Tibial artery (tissue), 4 donors: ENCODE measurements at places on chromosomes 11 and 22.

GRCh38 chr11:116234989-116235568, 537.7 kb downstream of the BUD13 start:
- no peak for DNase-seq

DNA sequence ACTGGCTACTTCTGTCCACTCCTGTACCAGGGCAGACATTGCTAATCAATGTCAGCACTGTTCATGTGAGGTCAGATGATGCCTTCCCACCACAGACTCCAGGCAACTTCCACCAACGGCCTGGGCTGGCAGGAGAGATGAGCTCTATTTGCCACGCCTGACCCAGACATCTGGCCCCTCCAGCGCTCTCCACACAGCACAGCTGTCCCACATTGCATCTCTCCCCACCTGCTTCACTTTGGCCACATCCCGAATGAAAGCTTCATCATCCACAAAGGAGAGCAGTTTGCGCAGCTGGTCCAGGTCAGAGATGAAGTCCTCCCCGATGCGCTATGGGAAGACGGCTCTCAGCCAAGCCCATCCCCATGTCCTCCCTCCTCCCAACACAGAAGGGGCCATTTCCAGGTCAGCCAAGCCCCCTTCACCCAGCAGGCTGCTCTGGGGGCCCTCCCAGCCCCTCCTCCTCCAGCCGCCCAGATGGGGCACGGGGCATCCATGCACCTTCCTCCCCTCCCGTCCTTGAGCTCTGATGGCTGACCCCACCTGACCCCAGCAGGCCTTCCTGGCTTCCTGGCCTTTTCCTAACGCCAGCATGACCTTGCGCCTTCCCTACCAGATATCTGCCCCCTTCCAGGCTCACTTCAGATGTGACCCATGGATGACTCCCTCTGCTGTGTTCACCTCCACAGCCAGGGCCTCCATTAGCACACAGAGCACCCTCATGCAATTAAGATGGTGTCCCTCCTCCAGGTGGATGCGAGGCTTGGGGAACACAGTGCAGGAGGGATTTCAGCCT, 7.4 kb downstream of the PYGM start:
- no peak for DNase-seq

GRCh38 chr11:71065841-71066240, 186.5 kb downstream of the SHANK2 start:
- no peak for DNase-seq

DNA sequence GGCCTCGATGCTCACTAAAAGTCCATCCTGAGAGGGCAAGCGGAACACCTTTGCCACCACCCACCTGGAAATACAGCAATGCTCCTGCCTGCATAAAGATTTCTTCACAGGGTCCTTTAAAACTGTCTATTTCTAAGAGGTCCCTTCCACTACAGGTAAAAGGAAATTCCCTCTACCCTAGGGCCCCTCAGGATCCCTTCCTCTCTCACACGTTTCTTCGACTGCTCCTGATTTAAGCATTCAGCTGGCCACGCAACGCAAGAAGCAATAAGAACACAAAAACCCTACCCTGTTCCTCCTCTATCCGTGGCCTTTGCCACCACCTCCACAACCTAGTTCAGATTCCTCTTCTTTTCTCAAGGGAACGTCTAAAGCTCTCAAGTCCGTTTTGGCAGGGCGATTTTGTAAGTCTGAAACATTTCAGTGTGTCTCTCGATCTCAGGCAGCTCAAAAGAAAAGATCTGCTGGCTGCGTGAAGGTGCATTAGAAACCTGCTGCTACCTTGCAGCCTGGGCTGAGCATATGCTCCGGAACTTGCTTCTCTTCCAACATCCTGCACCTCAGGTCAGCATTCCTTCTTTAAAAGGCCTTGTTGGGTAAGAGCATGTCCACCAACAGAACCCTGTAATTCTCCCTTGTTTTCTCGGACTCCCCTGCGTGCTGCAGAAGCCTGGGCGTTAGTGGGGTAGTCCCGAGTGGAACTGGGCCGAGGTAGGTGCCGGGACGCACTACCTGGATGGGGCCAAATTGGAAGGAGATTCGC, 1.6 kb downstream of the LGR4 start:
- no peak for DNase-seq

- no peak for DNase-seq
These were observed 16.4 kb upstream of the OR5AL1 start for GRCh38 chr11:56396047-56396446.

DNA sequence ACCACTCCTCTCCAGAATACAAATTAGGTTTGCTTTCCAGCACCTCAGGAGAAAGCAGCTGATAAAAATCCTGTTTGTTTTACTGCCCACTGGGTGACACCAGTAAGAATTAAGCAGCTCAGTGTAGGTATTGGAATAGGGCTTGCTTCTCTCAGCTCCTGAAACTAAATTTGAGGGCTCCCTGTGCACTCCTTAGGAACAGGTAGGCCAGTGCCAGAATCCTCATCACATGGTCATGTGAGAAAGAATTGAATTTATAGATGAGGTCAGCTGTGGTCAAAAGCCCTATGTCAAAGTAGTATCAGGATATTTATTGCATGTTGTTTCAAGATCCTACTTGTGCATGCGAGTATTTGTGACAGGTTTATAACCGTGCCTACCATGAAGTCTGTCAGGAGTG, 1.0 kb downstream of the PRSS23 start:
- no peak for DNase-seq

DNA sequence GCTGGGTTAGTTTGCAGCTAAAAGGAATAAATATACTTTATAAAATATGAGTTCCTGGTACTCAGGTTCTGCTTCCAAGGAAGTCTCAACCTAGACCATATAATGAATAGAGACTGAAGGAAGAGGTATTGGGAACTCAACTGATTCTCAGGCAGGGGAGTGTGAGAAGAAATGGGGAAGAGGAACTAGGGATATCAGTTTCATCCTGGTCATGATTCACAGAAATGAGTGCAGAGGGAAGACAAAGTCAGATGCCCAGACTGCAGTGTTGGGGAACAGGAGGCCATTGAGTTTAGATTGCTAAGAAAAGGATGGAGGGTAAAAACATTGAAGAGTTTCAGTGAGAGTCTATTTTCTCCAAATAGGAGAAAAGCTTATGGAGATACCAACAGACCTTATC, 28.8 kb downstream of the PLAAT5 start:
- no peak for DNase-seq

- peak; percentile 72 for DNase-seq
These were observed 767 bp downstream of the SLC43A1 start for GRCh38 chr11:57514538-57515331.

GRCh38 chr22:37177221-37177620, 10.8 kb downstream of the C1QTNF6 start:
- DNase-seq = no peak

DNA sequence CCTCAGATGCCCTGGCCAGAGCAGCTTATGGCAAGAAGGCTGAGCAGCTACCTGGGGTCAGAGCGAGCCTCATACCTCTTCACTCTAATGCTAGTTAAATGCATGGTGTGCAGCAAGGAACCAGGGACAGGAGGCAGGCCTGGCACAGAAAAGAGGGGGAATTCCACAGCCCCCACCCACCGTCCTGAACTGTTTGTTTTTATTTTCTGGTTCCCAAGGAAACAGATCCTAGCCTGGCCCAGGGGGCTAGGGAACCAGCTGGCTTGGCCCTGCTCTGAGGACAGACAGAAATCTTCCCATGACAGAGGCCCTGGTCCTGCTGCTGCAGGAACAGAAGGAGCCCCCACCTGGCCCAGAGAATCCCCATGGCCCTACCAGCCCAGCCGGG, 40.4 kb downstream of the SLCO2B1 start:
- peak; percentile 56 for DNase-seq

DNA sequence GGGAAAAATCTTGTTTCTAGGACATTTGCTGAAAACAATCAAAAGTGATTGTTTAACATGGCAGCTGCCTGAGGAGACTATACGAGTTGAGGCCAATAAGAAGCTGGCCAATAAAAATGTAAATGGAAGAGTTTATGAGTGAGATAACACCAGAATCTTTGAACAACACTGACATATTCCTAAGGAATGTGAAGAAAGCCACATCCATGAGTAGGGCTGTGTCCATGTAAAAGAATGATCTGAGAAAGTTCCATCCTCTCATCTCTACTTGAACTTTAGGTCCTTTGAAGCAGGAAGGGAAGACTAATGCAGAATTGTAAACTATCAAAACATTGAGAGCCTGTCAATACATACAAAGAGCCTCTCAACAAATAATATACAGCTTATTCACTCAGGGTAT, 6.9 kb upstream of the CHORDC1 start:
- DNase-seq = no peak

DNA sequence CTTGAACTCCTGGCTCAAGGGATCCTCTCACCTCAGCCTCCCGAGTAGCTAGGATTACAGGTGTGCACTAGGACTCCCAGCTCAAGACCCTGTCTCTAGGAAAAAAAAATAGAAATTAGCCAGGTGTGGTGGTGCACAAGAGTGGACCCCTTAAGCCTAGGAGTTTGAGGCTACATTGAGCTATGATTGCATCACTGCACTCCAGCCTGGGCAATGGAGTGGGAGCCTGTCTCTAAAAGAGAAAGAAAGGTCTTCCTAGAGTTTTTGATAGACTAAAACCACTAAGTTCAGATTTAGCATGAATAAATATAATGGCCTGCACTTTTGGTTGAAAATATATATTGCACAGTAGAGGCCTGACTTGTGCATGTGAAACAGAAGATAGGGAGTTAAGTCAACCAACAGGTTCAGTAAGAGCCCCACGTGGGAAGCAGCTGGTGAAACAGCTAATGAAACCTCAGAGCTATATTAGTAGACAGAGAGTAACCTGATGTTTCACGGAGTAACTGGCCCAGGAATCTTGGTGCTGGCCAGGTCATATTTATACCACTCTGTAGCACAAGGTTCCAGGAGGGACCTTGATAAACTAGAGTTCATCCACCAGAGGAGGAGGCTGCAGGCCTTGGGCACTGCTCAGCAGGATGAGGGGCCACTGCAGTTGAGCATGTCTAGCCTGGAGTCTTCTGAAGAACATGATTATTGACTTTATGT, 4.6 kb upstream of the MICAL3 start:
- peak; percentile 20 for DNase-seq

GRCh38 chr22:22593964-22594656, 35.0 kb upstream of the PRAME start:
- no peak for DNase-seq

GRCh38 chr11:123472236-123472935, 42.3 kb downstream of the GRAMD1B start:
- DNase-seq = no peak

GRCh38 chr11:127458561-127458960, 458.0 kb upstream of the KIRREL3 start:
- no peak for DNase-seq

DNA sequence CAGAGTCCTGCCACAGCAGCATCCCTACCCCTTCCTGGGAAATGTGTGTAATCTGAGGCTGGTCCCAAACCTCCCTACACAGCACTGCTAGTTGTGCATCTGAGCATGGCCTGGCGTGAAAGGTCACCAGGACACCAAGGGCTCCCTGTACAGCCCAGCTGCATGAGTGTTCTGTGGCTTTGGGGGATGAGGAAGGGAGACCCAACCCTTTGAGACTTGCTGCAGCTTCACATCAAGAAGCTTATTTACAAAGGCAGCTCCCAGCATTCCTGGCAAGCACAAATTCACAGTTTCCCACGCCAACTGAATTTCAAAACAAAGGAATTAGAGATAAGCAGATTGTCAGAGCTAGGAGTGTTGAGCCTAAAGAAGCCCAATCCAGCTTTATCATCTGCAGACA, 32.2 kb downstream of the CSNK2A3 start:
- DNase-seq = no peak

DNA sequence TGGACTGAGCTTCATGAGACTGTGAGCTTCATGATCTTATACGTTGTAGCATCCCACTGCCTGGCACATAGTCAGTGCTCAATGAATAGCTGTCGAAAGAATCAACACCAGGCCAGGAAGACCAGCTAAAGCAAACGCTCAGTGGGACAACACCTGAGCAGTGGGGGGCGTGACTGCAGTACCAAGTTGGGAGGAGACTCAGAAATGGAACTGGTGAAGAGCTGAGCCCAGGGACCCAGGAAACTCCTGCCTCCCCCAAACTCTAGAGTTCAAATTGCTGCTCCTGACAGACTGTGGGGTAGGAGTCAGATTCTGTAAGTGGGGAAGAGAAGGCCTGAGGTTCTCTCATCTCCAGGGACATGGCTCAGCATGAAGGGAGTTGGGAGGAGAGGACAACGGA, 59.3 kb downstream of the MORC2 start:
- DNase-seq = no peak

GRCh38 chr11:134634897-134635831, 223.1 kb upstream of the B3GAT1 start:
- DNase-seq = no peak

DNA sequence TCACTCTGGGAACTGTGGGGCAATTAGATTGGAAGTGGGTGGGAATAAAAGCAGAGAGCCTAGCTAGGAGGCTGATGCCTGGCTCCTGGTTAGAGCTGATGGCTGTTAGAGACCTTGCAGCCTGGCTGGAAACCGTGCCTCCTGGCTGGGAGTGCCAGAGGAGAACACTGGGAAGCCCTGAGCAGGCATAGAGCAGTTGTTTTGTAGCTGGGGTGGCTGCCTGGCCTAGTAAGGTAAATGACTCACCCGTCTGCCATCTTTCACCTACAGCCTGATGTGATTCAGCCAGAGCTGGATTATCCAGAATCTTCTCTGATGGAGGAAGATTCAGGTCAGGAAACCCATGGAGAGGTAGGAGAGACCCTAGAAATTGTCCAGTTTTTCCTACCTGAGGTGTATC, 6.1 kb downstream of the UQCR10 start:
- no peak for DNase-seq

- no peak for DNase-seq
These were observed 106.0 kb downstream of the TRIM29 start for GRCh38 chr11:120031612-120032600.

- no peak for DNase-seq
These were observed 68.7 kb upstream of the GRK2 start for GRCh38 chr11:67197606-67198005.

GRCh38 chr11:60765355-60765754, 8.7 kb downstream of the MS4A15 start:
- DNase-seq = peak; percentile 11

DNA sequence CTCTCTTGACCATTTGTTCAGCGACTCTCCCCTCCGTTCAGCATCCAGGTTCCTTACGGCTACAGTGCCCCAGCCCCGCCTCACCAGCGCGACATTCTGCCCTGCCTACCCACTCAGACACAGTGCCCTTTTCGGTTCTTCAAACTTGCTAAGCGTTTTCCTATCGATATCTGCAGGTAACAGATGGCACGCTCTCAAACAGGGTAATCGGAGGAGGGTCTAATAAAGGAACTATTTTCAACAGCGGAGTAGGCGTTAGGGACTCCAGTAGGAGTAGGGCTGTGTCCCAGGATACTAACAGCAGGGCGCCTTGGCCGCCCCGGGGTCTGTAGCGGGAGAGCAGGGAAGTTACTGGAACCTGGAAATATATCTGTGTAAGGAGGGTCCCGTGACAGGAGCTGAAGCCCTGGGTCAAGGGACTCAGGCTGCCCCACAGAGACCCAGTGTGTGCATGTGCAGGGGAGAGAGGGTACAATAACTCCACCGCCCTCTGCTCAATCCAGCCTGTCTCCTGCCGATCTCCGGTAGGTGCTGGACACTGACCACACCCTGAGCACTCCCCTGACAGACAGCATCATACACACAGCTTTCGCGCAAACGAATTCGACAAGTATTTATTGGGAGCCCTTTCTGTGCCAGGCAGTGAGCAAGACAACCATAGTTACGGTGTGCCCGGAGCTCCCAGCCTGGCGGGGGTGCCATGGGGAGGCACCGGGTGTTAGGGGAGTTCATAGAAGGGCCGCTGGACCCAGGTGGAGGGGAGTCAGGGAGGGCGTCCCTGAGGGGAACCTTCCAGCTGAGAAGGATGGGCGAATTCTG, 2.1 kb downstream of the KLHL35 start:
- DNase-seq = no peak
